ENCODE measurements at places on chromosomes 5 and 9. TPM values are rescaled to one million over a fixed set of nuclear protein-coding genes. Genes with fewer than 3 reads are reported as not detected.

Gene EDIL3
- total RNA-seq = 2.4 TPM

DNA sequence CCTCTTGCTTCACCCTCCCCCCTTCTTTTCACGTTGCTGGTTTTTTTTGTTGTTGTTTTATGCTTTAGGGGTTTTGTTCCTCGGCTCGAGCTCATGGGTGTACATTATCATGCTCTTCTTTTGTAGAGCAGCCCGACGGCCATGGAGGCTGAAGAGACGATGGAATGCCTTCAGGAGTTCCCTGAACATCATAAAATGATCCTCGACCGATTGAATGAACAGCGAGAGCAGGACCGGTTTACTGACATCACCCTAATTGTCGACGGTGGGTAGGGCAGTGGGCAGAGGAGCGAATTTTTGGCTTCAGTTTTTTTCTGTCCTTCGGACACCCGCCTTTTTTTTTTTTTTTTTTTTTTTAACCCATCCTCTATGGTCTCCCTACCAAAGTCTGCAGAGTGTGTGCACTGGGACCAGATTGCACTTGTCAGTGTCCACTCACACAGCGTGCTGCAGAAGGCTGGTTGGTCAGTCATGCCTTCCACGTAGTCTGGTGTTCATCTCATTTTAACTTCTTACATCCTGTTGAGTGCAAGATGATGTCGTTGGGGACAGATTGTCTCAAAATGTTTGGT is 1.3 kb downstream of the ZNF131 start:
- peak; percentile 36 for DNase-seq

GRCh38 chr9:99852617-99853016 is 30.9 kb downstream of the NR4A3 start:
- no peak for DNase-seq

- no peak for DNase-seq
Observed at GRCh38 chr5:170150713-170151096, 45.0 kb downstream of the FOXI1 start.

GRCh38 chr9:82777366-82777765 is 285.6 kb downstream of the RASEF start:
- no peak for DNase-seq

Data from HT1080 (cell line).